Subcutaneous preadipocyte (primary cell): ENCODE measurements at places on chromosomes 5 and 9. TPM values are rescaled to one million over a fixed set of nuclear protein-coding genes. Genes with fewer than 3 reads are reported as not detected.

Gene ACOT12
- total RNA-seq, result not detected in 2 replicates

Gene ANKRA2
- 13.2 and 14.5 TPM in 2 replicates for total RNA-seq

Gene SAXO1
- total RNA-seq, result not detected in 2 replicates

Gene BAAT
- total RNA-seq, result under 0.01 TPM in 1 of 2 replicates, not detected in the other
